ENCODE measurements at places on chromosomes 12 and 14. TPM values are rescaled to one million over a fixed set of nuclear protein-coding genes. Genes with fewer than 3 reads are reported as not detected.

RIMBP2 gene
- not detected for total RNA-seq

HHIPL1 gene
- 0.42 TPM for total RNA-seq

STK38L gene
- total RNA-seq: 33.6 TPM

TAS2R43 gene
- total RNA-seq: 0.28 TPM

ZNF891 gene
- 0.42 TPM for total RNA-seq

NANOG gene
- under 0.01 TPM for total RNA-seq

IFI27 gene
- total RNA-seq: 72.5 TPM

SLC38A1 gene
- total RNA-seq: 79.9 TPM

GDF3 gene
- not detected for total RNA-seq

LRP6 gene
- 16.4 TPM for total RNA-seq

HCAR2 gene
- total RNA-seq: 3.9 TPM

All from airway epithelial cell (primary cell).